ENCODE measurements at places on chromosomes 1 and 21. TPM values are rescaled to one million over a fixed set of nuclear protein-coding genes. Genes with fewer than 3 reads are reported as not detected.

- peak; percentile 43 for DNase-seq
Measured at GRCh38 chr1:180228648-180229482, 1.2 kb upstream of the LHX4 start.

GRCh38 chr1:11753555-11754208 lies 8.3 kb upstream of the C1orf167 start:
- DNase-seq, result no peak

DNA sequence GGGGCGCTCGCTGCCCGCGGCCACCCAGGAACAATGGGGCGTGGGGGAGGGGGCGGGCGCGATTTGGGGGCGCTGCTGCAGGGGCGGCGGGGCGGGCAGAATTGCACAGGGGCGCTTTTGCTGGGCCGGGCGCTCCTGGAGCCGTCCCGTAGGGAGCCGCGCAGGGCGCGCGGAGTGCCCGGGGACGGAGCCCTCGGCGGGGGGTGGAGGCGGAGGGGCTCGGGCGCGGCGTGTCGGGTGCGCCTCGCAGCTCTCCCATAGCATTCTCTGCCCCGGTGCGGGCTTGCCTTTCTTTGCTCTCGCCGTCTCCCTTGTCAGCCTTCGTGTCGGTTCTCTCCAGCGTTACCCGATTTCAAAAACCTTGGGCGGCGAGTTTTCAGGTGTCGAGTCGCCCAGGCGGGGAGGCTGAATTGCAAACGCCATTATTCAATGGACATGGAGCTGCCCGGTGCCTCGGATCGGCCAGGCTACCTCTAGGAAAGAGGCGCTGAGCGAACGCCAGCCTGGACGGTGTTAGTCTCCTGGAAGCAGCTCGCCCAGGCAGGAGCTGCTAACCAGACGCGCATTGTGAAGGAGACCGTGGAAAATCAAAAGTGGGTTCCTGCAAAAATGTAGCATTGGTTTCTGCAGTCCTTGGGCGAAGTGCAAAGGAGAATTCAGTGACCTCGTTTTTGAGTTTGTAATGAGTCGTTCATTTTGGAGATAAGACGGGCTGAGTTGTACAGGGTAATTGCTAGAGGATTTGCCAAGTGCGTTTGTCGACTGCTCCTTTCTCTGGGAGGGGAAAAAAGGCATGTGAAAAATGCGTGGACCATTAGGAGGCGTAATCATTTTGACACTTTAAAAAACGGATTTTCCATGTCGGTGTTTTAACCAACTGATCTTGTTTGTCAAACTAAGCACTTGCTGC lies 626 bp downstream of the CXADR start:
- DNase-seq, result no peak

GRCh38 chr1:171744986-171745385 lies 3.1 kb upstream of the VAMP4 start:
- no peak for DNase-seq

The RRP1B gene
- total RNA-seq, result 14.0 TPM

- no peak for DNase-seq
Measured at GRCh38 chr1:157472959-157473358, 79.4 kb downstream of the FCRL5 start.

GRCh38 chr1:198007687-198008607 lies 90.8 kb downstream of the LHX9 start:
- DNase-seq, result no peak

- DNase-seq, result no peak
Measured at GRCh38 chr1:93023281-93023680, 55.8 kb upstream of the MTF2 start.

- no peak for DNase-seq
Measured at GRCh38 chr1:28144203-28145135, 32.0 kb downstream of the PTAFR start.

DNA sequence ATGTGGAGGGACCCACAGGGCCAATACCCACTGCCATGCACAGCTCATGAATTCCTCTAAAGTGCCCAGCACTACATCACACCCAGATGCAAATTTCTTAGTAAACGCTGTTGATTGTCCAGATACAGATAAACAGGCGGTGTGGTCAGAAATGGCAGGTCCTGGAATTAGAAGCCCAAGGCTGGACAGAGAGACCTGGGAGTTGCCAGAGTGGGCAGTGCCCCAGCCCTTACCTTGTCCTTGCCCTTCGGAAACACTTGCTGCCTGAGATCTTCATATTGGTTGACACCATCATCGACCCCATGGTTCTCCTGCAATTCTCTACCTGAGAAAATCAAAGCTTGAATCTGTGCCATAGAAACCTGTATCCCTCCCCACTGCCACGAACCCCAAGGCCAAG lies 149.3 kb upstream of the ETV3 start:
- DNase-seq, result no peak

All from Peyer's patch (tissue), 4 donors.